Activated CD4-positive, alpha-beta T cell treated with anti-CD3 and anti-CD28 coated beads, Interleukin-2, amount 10 ng/mL, durations not matched to agents 7 days and 5 days (primary cell): ENCODE measurements at places on chromosomes 16 and 17.
A peak's percentile ranks its signal among the peaks of the same experiment; 100 is the strongest.

- peak; percentile 52 for DNase-seq
These were observed 7.6 kb downstream of the UBALD2 start for GRCh38 chr17:76272541-76273444.

GRCh38 chr16:10182222-10183053 is at the start of gene GRIN2A:
Gene GRIN2A, minus strand, starts transcription at chr16:10182428. Its CDS starts 2,017 bp downstream, at chr16:10180411.
- DNase-seq: no peak

GRCh38 chr17:55388842-55389241 is 32.8 kb downstream of the MMD start:
- DNase-seq: no peak

GRCh38 chr17:81101614-81102306 is 63.5 kb upstream of the PVALEF start:
- DNase-seq: peak; percentile 89

DNA sequence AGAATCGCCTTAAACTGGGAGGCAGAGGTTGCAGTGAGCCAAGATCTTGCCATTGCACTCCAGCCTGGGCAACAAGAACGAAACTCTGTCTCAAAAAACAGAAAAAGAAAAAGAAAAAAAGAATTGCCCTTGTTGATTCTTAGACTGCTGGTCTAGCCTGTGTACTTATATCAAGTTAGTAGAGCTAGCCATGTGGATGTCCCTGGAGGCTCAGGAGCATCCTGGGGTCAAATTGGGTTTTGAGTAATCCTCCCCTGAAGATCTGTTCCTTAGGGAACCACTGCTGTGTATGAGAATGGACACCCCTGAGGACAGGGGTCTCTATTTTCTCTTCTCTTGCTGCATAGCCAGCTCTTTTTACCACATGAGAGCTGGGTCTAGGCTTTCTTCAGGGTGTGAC is 21.5 kb downstream of the SLC7A6OS start:
- DNase-seq: no peak

GRCh38 chr17:336110-337021 is 16.2 kb downstream of the RPH3AL start:
- DNase-seq: no peak

DNA sequence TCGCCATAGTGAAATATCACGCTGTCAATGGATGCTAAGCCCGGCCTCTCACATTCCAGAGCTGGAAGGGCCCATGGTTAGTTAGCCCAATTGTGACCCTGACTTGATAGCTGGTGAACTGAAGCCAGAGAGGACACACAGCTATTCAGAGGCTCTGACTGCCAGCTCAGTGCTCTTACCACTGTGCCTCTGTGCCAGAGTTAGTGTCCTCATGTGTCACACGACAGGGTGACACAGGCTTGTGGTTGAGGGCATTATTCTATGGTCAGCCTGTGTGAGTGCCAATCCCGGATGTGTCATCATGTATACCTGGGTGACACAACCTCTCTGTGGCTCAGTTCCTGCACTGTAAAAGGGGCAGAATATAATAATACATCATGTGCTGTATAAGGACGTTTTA is 2.5 kb upstream of the MT1X start:
- no peak for DNase-seq

- peak; percentile 43 for DNase-seq
These were observed 245.7 kb downstream of the PRKCA start for GRCh38 chr17:66548158-66548557.

GRCh38 chr17:3885271-3885670 is 7.6 kb downstream of the CAMKK1 start:
- DNase-seq: no peak

GRCh38 chr17:75142236-75142971 is 10.9 kb upstream of the NT5C start:
- DNase-seq: no peak

- DNase-seq: no peak
These were observed 31.2 kb downstream of the GNAO1 start for GRCh38 chr16:56222474-56222997.

DNA sequence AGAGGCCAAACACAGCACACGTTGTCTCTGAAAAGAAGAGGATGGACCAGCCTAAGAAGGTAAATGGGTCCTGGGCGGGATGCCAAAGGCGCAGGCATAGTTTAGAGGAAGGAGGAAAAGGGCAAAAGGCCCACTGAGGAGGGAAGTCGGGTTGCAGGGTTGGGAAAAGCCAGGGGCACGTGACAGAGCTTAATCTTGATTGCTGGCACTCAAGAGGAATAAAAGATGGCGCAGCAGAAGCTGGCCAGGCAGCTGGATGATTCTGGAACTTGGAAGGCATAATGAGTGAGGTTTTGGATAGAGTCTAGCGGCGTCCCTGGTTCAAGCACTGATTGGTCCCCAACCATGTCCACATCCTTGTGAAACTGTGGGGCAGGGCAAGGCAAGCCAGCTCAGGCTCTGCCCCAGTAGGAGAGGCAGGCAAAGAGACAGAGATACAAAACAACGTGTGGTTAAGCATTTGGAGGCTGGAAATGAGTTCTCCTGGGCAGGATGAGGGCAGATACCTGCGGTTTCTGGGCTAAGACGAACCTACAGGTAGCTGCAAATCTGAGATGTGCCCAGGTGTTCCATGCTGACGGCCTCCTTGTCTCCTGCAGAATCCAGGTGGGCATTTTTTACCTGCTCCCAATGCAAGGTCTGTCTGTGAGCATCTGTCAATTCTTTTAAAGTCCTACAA is 52.7 kb upstream of the CIBAR2 start:
- DNase-seq: no peak

DNA sequence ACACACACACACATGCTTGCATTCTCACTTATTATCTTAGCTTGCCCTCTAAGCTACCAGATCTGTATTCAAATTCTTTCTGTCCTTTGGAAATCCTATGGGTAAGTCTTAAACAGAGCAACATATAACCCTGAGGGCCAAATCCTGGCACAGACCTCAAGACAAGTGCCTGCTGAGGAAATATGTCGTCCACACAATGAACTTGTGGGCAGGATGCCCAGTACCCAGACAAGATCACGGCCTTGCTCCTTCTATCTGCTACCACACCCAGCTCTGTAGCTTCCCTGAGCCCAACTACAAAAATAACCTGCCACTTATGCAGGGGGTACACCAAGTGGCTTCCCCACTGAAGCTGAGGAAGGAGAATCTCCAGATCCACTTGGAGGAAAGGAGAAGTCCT is 37.3 kb upstream of the FA2H start:
- no peak for DNase-seq

DNA sequence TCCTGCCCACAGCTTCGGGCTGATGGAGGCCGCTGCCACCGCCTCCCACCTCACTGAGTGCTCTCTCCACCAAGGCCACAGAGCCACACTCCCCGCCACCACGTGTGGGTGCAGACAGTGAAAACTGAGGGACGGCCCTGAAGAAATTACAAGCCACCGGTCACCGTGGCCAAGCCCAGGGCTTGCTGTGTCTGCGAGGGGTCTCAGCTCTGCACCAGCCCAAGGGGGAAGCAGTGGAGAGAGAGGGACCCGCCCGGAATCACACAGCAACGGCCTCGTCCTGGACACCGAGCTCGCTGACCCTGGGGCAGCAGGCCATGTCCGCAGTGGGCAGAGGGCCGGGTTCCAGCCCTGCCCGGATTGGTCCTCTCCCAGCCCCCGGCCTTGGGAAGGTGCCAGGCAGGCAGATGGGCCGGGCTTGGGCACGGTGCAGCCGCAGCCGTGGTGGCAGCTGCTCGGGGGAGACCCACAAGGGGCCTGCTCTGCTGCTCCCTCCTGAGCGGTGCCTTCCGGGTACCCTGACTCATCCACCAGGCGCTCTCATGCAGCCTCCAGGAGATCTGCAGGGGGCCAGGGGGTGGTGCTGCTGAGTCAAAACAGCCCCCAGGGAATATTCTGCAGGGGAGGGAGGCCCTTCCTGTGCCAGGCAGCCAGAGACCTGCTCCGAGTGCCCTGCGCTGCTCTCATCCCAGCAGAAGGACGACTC is 52.0 kb downstream of the CBFA2T3 start:
- DNase-seq: no peak

DNA sequence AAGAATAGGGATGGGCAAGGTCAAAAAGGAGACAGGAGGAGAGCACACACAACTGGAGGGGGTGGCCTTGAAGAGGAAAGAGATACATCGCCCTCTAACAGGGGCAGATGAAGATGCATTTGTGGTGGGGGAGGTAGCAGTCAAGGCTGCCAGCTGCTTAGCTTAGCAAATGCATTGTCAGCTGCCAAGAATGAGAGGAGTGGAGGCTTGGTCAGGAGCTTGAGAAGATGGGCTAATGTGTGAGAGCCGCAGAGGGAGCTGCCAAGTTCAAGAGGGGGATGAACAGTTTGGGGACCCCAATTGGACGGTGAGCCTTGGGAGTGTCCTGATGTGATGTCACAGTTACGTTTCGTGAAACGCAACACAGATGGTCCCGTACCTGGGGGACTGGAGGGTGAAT is 28.9 kb upstream of the GNA13 start:
- no peak for DNase-seq

DNA sequence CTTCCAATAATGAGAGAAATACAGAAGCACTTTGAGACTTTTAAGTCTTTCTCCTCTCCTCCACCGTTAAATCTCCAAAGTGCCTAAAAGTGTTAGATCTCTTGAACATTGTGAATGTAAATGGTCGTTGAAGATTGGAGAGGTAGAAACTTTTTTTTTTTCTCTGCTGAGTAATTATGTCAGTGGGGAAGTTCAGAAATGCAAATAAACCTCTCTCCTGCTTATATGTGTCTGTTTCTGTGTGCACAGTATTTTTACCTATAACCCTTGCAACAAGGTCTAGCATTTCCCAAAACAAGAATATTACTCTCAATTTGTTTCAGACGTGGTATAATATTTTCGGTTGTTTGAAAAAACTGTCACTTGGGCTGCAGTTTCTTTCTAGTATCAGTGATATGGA is 833.6 kb upstream of the CDH8 start:
- no peak for DNase-seq

GRCh38 chr16:56743840-56744239 is 13.9 kb downstream of the NUP93 start:
- no peak for DNase-seq

DNA sequence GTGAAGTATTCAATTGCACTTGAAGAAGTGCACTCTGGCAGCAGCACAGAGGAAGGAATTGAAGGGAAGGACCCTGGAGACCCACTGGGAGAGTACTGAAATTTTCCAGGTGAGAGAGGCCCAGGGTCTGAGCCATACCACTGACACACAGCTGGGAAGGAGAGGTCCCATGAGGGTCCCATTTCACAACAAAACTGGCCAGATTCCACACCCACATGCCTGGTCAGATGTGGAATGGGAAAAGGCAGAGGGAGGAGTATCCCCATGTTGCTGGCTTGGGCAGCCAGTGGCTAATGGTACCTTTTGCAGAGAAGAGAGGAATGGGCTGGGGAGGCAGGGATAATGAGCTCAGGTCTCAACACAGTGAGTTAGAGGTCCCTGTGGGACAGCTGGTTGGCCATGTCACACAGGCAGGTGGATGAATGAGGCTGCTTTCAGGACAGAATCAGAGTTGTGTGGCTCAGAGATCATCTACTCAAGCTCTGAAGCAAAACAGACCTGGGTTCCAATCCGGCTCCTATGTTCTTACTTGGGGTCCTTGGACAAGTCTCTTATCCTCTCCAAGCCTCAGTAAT is 26.2 kb upstream of the NGFR start:
- no peak for DNase-seq

DNA sequence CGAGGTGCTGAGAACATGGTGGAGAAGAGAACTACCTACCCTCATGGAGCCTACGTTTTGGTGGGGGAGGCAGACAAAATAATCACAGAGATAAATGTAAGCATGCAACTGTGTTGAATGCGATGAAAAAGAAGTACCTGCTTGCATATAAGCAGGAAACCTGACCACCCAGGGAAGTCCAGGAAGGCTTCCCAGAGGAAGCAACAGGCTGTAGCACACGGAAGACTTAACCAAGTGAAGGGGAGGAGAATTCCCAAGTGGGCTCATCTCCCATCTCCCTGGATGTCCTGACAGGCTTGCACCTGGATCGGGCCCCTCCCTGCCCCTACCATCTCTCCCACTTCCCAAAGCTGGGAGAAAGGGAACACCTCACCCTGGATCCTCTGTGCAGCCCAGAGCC is 2.0 kb downstream of the SCRN2 start:
- no peak for DNase-seq
